SIG-M5 (cell line): ENCODE measurements at places on chromosomes 7 and 10.

GRCh38 chr7:48875045-48875916 lies 49.1 kb upstream of the CDC14C start:
- DNase-seq = no peak

DNA sequence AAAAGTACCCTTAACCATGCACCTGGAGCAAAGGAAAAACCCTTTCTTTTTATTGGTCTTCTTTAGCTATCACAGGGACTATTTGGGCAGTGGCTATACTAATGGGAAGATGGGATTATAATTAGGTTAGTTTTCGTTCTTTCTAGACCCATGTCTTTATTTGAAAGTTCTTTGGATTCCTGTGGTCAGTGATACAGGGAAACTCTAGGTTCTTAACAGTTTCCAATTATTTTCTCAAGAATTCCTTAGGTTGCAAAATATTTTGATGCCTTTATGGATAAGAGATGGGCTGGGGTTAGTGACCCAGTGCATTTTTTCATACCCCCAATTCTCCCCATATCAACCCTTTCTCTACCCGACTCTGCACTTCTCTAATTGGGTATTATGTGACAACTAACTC lies 49.0 kb downstream of the ADD3 start:
- DNase-seq = no peak

GRCh38 chr10:51743146-51743545 lies 43.8 kb upstream of the CSTF2T start:
- no peak for DNase-seq

- no peak for DNase-seq
Measured at GRCh38 chr7:108589199-108589598, 19.5 kb downstream of the DNAJB9 start.

DNA sequence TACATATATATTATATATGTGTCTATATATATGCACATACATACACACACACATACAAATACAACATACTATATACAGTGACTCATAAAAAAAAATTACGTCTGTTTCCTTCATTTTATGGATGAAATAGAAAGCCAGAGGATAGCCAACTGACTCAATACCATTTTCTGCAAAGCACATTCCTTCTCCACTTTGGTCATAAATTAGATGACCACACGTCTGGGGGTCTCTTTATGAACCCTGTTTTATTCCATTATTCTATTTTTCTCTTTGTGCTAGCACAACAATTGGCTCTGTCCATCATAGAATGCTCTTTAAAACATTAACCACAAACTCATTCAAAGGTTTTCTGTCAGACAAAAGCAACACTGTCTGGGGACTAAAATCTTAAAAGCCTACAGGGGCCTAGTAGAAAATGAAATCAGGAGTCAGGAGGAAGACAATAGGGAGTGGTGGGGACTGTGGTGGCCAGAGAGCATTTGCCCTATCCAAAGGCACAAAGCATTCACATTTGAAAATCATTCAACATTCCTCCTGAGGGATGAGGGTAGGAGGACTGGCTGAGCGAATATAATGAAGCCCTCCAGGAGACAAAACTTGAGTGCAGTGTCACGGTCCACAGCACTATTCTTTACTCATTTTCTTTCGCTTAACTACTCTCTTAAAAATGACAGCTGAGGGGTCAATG lies 4.3 kb downstream of the CUBN start:
- DNase-seq = no peak
